GM12892 (cell line): ENCODE measurements at places on chromosomes 16 and 17.

GRCh38 chr16:22659933-22660332, 149.2 kb downstream of the NPIPB5 start:
- DNase-seq = no peak

- no peak for DNase-seq
Observed at GRCh38 chr17:3982113-3982512, 17.9 kb upstream of the ATP2A3 start.

DNA sequence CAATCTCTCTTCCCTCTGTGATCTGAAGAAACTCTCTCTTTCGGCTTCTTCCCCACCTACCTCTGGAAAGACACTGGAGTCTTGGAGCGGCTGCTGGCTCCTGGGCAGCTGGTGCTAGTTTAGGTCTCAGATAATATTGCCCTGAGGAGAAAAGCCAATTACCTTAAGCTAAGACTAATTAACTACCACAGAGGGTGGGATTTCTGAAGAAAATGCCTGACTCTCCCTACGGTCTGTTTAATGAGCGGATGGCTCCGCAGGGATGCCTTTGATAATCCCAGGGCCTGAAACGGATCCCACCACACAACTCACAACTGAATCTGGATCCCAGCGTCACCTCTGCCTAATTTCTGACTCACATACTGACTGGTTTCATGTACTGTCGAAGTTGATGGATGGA, 127.0 kb upstream of the NLRP1 start:
- DNase-seq = no peak

DNA sequence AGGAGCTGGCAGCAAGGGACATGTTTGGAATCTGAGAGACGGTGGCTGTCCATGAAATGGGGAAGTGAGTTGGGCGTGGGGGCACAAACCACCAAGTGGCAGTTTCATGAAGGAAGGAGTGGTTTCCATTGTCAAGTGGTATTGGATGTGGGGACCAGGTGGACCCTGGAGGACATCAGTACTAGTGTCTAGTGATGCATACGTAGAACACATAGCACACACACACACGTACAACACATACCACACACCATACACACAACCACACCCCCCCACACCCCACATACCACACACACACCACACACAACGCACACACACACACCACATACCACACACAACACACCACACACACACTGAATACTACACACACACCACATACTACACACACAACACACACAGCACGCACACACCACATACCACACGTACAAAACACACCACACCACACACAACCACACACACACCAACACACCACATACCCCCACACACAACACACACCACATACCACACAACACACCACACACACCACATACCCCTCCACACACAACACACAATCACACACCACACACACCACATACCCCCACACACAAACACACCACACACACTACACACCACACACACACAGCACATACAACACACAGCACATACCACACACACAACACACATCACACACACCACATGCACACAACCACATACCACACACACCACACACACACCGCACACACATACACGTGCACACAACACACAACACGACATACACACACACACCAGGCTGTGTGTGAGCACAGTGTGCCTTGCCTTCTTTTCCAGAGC, 41.1 kb upstream of the GSE1 start:
- DNase-seq = peak; percentile 67

DNA sequence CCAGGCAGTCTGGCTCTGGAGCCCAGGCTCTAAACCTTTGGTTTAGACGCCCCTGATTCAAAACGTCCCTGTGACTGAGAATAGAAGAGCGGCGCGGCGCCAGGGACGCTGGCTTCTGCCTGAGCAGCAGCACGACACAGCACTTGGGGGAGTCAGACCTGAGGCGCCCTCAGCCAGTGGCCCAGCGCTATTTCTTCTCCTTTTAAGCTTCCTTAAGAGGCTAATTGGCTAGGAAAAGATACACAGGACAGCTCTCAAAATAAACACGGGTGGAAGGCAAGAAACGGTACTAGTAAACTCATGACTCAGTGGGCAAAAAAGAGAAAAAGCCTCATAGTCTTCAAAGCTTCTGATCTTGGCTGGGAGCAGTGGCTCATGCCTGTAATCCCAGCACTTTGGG, 34.9 kb downstream of the GTF3C1 start:
- no peak for DNase-seq

GRCh38 chr17:79622122-79622601, 11.3 kb upstream of the RBFOX3 start:
- DNase-seq = no peak

DNA sequence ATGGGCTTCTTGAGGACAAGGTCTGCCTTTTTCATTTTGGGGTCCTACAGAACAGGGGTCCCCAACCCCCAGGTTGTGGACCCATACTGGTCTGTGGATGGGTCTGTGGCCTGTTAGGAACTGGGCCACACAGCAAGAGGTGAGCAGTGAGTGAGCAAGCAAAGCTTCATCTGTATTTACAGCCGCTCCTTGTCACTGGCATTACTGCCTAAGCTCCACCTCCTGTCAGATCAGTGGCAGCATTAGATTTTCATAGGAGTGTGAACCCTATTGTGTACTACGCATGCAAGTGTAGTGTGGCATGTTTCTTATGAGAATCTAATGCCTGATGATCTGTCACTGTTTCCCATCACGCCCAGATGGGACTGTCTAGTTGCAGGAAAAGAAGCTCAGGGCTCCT, 33.9 kb downstream of the ERN1 start:
- DNase-seq = no peak

- no peak for DNase-seq
Observed at GRCh38 chr16:64892835-64893785, 228.8 kb downstream of the CDH11 start.

DNA sequence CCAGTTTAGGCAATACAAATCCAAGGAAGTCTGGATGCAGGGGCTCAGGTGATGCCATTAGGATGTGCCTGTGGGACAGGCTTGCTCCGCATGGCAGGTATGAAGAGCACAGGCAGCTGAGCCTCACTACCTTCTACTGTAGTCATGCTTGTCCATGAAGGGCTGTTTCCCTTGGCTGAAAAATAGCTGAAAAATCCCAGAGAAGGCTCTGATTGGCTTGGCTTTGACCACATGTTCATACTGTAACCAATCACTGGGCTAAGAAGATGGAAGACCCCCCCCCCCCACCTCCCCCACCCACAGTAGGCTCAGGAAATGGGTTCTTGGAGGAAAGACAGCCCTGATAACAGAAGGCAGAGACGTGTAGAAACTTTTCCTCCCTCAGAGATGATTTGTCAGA, 66.5 kb upstream of the LGALS9 start:
- no peak for DNase-seq

- DNase-seq = no peak
Observed at GRCh38 chr17:19302791-19303331, 59.7 kb downstream of the B9D1 start.

DNA sequence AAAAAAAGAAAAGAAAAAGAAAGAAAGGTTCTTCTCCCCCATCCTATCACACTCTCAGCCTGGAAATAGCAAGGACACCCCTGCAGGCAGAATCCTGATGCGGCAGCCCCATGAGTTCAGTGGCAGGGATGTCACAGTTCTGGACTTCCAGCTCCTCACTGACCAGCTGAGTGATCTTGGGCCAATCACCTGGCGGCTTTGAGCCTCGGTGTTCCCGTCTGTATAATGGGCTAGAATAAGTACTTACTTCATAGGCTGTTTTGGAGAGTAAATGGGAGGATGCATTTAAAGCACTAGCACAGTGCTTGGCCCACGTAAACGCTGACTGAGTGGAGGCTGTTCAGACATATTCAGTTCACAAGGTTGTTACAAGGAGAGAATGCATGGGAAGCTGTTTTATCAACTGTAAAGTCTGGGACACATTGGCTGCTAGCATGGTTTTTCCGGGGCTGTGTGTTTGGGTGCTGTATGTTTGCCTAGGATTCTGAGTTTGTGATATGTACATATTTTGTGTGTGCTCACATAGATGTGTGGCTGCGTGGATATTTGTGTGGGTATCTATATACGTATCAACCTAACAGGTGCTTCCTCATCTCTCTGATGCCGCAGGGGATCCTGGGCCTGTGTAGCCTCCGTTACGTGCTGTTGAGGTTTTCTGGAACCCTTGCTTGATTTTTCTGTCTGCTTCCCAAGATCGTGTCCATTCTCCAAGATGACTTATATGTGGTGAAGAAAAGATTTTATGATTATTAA, 3.4 kb downstream of the BHLHA9 start:
- DNase-seq = no peak

DNA sequence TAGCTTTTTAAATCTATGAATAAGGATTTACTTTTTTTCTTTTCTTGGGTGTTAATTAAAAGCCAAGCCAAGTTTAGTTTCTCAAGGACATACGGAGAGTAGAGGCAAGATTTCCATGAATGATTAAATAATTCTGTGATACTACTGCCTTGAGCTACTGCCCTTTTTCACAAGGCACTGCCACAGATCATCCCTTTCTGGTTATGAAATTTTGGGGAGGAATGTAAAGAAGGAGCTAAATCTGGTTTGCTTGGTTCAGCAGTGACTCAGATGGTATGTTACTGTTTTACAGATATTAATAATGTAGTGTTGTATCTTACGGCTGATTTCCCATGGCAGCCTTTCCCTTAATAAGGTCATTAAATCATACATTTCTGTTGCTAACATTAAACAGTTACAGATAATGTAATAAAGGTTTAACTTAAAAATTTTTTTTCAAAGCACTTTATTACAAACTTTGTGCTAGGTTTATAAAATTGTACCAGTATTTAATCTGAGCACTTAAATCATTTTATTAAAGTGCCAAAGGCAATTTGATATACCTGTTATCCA, 2.6 kb downstream of the WSB1 start:
- no peak for DNase-seq

DNA sequence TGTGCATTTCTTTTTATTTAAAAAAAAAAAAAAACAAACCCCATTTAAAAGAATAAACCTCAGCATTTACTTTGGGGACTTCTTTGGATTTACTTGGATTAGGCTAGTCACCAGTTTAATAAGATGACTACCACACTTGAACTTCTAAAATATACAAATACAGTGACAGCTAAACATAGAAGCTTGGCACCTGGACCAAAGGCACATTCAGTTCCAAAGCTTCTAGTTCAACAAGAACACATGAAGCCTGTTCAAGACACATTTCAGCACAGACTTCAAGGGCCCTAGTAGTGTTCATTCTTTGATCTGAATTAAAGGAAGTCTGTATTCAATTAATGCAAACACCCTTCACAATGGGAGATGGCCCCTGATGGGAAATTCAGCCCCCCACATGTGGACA, 11.6 kb upstream of the ROGDI start:
- no peak for DNase-seq

GRCh38 chr17:62172492-62173291, 107.6 kb upstream of the MED13 start:
- DNase-seq = no peak

GRCh38 chr16:89795676-89796075, 20.8 kb downstream of the FANCA start:
- no peak for DNase-seq

GRCh38 chr17:44606658-44607057, 49.4 kb downstream of the FZD2 start:
- no peak for DNase-seq

DNA sequence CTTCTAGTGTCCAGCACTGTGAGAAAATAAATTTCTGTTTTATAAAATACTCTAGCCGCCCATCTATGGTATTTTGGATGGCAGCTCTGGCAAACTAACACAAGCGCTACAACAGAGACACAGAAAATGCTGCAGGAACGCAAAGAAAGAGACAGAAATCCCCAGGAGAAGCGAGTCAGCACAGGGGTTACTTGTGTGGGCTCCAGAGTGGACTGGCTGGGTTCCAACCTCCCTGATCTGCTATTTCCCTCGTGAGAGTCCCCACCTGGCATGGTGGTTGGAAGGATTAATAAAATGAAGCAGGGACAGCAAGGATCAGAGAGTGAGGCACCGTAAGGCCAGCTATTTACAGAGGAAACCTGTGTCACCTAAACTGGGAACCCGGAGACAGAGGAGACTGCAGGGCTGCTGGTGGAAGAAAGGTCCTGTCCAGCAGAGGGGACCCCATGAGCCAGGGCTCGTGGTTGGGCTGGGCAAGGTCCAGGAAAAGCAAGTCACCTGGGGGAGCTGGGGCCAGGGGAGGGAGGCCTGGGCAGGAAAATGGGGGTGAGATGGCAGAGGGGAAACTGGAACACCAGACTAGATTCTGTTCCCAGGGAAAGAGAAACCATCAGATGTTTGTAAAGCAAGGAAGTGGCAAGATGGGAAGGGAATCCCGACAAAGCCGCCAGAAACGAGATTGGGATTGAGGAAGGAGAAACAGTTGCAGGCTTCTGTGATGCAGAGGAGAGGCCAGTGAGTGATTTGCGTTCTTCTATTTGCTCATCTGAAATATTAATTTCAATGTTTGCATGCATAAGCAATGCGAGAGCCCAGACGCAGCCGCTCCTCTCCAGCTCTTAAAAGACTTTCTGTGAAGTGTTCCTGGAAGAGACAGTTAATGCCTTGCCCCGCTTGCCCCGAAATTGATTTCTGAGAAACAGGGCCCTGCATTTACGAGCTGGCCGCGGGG, 63.0 kb upstream of the TEKT3 start:
- DNase-seq = no peak

- no peak for DNase-seq
Observed at GRCh38 chr17:21215935-21216334, 2.0 kb upstream of the TMEM11 start.

DNA sequence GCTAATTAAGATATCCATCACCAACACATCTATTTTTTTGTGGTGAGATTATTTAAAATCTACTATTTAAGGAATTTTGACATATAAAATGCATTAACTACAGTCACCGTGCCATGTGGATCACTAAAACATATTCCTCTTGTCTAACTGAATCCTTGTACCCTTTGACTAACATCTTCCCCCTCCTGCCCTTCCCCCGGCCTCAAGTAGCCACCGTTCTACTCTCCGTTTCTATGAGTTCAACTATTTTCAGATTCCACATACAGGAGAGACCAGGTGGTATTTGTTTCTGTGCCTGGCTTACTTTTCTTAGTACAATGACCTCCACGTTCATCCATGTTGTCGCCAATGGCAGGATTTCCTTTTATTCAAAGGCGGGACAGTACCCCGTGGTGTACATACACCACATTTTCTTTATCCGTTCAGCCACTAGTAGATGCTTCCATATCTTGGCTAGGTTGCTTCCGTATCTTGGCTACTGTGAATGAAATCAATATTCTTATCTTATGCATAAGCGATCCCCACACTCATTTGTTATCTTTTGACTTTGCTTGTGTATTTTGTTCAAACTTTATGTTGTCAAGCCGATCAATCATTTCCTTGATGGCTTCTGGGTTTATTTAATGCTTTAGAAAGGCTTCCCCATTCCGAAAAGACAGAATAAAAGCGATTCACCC, 134.7 kb downstream of the KCNJ12 start:
- no peak for DNase-seq

GRCh38 chr17:28057731-28058246, 15.3 kb downstream of the NLK start:
- no peak for DNase-seq

GRCh38 chr17:45333702-45334092, 16.9 kb upstream of the MAP3K14 start:
- no peak for DNase-seq

DNA sequence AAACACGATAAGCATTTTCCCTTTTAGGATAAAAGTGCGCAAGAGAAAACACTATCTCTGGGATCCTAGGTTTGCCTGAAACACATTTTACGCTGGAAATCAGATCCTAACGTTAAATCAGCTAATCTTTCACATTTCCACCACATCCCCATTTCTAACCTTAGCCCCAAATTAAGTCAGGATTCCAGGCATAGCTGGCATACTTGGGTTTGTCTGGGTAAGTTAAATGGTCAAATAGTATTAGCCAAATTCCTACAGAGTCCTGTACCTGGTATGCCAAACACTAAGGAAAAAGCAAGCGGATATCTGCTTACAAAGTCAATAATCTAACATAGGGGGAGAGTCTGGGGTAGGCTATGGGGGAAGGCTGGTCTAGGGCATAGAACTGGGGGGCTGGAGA, 557.4 kb upstream of the ZFHX3 start:
- no peak for DNase-seq
